ENCODE measurements at places on chromosomes 1 and 21.

GRCh38 chr1:12230549-12231275 is 882 bp downstream of the VPS13D start:
- peak; percentile 10 for DNase-seq

DNA sequence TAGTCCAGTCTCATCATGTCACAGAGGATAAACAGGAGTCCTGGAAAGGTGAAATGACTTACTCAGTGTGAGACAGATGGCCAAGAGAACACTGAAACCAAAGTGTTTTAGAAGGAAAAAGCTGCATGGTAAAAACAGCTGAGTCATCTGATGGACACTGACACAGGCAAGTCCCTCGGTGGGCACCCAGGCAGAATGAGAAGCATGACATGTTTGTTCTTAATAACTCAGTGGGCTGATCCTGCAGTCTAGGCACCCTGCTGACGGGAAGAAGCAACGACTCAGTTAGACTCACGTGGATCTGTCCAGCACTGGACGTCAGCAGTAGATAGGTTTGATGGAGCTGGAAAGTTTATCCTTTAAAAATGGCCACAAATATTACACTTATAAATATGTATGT is 116.9 kb downstream of the RGS7 start:
- DNase-seq = no peak

- DNase-seq = no peak
Observed at GRCh38 chr21:41444703-41445464, 18.8 kb downstream of the MX1 start.

DNA sequence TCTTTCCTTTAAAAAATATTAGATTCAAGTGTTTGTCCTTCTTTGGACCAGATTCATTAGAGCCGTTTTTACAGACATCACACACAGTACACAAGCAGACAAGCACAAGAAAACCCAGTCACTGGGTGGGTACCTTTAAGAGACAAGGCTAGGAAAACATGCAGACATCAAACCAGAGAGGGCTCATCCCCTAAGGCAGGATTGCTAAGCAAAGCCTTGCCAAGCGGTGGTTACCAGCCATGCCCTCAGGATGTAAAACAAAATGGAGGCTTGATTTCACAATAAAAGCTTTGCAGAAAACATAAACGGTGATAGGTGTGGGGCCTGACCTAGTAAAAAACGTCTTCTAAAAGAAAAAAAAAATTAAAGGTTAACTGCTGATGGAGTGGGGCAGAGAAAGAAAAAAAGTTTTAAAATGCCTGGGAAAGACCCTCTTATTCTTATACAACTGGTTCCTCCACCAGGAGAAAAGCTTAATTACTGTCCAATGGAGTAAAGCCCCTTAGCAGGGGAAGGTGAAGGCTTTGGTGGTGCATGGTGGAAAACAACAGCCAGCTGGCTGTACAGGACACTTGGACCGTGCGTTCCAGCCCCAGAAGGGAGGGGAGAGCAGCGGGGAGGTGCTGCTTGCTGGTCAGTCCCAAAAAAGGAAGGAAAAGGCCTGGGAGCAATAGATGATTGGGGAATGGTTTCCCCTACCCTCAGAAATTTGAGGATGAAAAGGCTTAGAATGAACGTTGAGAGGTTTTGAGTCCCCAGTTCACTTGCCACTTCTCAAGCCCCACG is 30.4 kb upstream of the FMO1 start:
- no peak for DNase-seq

DNA sequence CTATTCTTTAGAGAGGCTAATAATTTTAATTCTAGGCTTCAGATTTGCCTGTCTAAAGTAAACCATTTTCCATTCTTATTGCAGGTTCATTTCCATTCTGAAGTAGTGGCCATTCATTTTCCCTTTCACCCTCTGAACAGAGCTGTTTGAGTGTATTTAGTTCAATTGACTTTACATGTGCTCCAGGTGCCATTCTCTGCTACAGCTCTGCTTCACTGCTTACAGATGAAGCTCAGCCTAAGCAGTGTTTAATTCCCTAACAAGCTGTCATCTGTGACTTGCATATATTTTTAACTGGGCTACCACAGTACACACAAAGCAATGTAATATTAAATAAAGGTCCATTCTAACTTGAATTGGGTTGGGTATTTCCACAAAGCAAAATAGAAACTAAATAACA is 1031.6 kb downstream of the KCNT2 start:
- DNase-seq = no peak
